ENCODE measurements at places on chromosomes 13 and 19.

GRCh38 chr13:26272621-26273020 is 18.7 kb downstream of the CDK8 start:
- DNase-seq = no peak

GRCh38 chr19:12841094-12841493 is 2.8 kb downstream of the MAST1 start:
- no peak for DNase-seq

GRCh38 chr13:78256484-78256883 is 337.9 kb upstream of the EDNRB start:
- no peak for DNase-seq

DNA sequence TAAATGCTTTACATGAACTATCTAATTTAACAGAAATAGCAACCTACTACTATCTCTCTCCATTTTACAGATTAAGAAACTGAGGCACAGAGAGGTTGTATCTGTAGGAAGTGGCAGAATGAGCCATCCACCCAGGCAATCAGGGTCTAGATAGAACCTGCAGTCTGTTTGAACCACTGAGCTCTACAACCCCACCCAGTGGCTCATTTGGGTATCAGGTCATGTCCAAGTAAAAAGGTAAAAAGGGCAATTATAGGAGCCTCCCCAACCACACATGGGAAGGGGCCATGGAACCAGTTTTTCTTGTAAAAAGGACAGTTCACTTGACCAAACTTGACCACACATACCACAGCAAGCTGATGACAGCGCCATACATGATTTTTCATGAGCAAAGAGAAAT is 92.9 kb upstream of the SGCG start:
- peak; percentile 6 for DNase-seq

- no peak for DNase-seq
These were observed 75.8 kb downstream of the RUBCNL start for GRCh38 chr13:46311217-46311616.

DNA sequence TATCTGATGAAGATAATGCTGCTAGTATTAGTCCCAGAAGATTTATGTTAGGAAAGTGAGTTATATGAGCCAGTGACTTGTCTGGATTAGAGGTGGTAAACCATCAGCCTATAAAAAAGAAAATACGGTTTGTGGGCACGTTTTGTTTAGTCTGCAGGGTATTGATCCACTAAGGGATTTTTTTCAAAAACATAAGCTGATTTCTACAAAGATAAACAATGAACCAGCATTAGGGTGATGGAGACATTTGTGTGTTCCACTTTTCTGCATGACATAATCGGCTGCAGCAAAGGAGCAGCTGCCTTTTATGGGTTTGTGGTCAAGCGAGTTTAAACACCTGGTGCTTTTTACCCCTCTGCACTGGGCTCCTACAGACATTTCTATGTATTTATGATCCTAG is 836.4 kb upstream of the GPC6 start:
- DNase-seq = no peak

GRCh38 chr13:110197026-110197425 is 109.9 kb downstream of the COL4A1 start:
- DNase-seq = peak; percentile 34

DNA sequence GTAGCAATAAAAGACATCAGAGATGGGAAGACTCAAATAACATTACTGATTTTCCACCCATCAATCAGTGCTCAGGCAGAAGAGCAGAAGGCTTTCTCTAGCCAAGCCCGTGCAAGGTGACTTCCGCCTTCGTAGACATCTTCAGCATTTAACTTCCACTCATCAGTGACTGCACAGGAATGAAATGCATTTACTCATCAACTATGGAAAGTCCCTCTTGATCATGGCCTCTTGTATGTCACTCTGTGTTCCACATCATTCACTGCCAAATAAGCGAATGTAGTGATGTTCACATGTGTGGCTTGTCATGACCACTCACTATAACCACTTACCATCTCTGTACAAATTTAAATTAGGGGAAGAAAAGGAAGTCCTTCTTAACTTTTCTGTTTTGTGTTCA is 49.4 kb downstream of the SACS start:
- peak; percentile 61 for DNase-seq

All from AG10803 (cell line).